Pericardium fibroblast (primary cell): ENCODE measurements at places on chromosomes 6 and 20. TPM values are rescaled to one million over a fixed set of nuclear protein-coding genes. Genes with fewer than 3 reads are reported as not detected.

Gene HLA-DQA1
- total RNA-seq, result not detected in 2 replicates

Gene ANKRD60
- total RNA-seq, result not detected in 2 replicates

Gene SCUBE3
- total RNA-seq, result 3.7 and 4.2 TPM in 2 replicates

Gene TCF15
- total RNA-seq, result under 0.01 TPM in 1 of 2 replicates, not detected in the other

Gene NKX2-2
- total RNA-seq, result not detected in 2 replicates

Gene BPIFB1
- not detected in 2 replicates for total RNA-seq

Gene SPATA25
- total RNA-seq, result 1.0 and 1.6 TPM in 2 replicates

Gene DLK2
- total RNA-seq, result 0.23 and 5.8 TPM in 2 replicates

Gene CHMP4B
- total RNA-seq, result 41.2 and 51.1 TPM in 2 replicates

Gene KIF6
- total RNA-seq, result under 0.01 TPM in 1 of 2 replicates, not detected in the other

Gene TFAP2C
- not detected in 2 replicates for total RNA-seq

Gene GSTA4
- 38.0 and 45.8 TPM in 2 replicates for total RNA-seq

Gene MAP3K5
- total RNA-seq, result 1.5 and 2.8 TPM in 2 replicates

Gene HLA-G
- not detected in 2 replicates for total RNA-seq

Gene SPTLC3
- total RNA-seq, result 2.1 and 5.0 TPM in 2 replicates

Gene PRR18
- not detected in 2 replicates for total RNA-seq

Gene CYP24A1
- not detected in 2 replicates for total RNA-seq

Gene CGA
- not detected in 2 replicates for total RNA-seq

Gene SLC16A10
- total RNA-seq, result not detected in 2 replicates

Gene ZNF133
- 12.8 and 16.7 TPM in 2 replicates for total RNA-seq

Gene GABRR2
- not detected in 2 replicates for total RNA-seq

Gene SPATS1
- not detected in 2 replicates for total RNA-seq

Gene IL20RA
- 0.12 and 0.85 TPM in 2 replicates for total RNA-seq

Gene TMEM170B
- total RNA-seq, result 0.26 and 0.47 TPM in 2 replicates

Gene MYCT1
- 0.35 and 3.1 TPM in 2 replicates for total RNA-seq

Gene HRH3
- total RNA-seq, result not detected in 2 replicates

Gene LY6G5B
- total RNA-seq, result 1.0 and 1.2 TPM in 2 replicates

Gene SLC22A7
- total RNA-seq, result not detected in 2 replicates

Gene ZNF311
- total RNA-seq, result 0.26 and 1.8 TPM in 2 replicates

Gene NHLRC1
- 1.5 and 1.6 TPM in 2 replicates for total RNA-seq

Gene CNR1
- 0.93 and 8.3 TPM in 2 replicates for total RNA-seq

Gene F13A1
- 0.51 TPM in 1 of 2 replicates, not detected in the other for total RNA-seq

Gene PPP1R16B
- under 0.01 and 0.60 TPM in 2 replicates for total RNA-seq

Gene NAPB
- 2.4 and 4.3 TPM in 2 replicates for total RNA-seq

Gene CD24
- total RNA-seq, result 0.34 and 7.5 TPM in 2 replicates

Gene FAM209B
- total RNA-seq, result not detected in 2 replicates

Gene CLVS2
- total RNA-seq, result not detected in 2 replicates

Gene GFRA4
- not detected in 2 replicates for total RNA-seq

Gene C6orf141
- total RNA-seq, result 1.0 and 1.3 TPM in 2 replicates

Gene FILIP1
- 0.43 and 2.0 TPM in 2 replicates for total RNA-seq

Gene TAF8
- 8.4 and 12.3 TPM in 2 replicates for total RNA-seq

Gene TAGAP
- not detected in 2 replicates for total RNA-seq

Gene TRAPPC3L
- 0.47 TPM in 1 of 2 replicates, not detected in the other for total RNA-seq

Gene MANEA
- 9.5 and 11.3 TPM in 2 replicates for total RNA-seq

Gene DACT2
- total RNA-seq, result 31.7 TPM in 1 of 2 replicates, not detected in the other

Gene IL17F
- total RNA-seq, result not detected in 2 replicates

Gene SPEF1
- total RNA-seq, result 0.23 TPM in 1 of 2 replicates, not detected in the other

Gene TMC2
- total RNA-seq, result not detected in 2 replicates

Gene ALDH5A1
- 0.70 and 4.5 TPM in 2 replicates for total RNA-seq

Gene CALHM4
- total RNA-seq, result not detected in 2 replicates

Gene SF3B5
- total RNA-seq, result 143 and 156 TPM in 2 replicates

Gene SLC22A16
- total RNA-seq, result not detected in 2 replicates

Gene RPP21
- total RNA-seq, result 56.9 and 69.9 TPM in 2 replicates

Gene PNLDC1
- 1.4 TPM in 1 of 2 replicates, not detected in the other for total RNA-seq

Gene DNPH1
- 93.9 and 147 TPM in 2 replicates for total RNA-seq

Gene RNF182
- 0.70 and 5.3 TPM in 2 replicates for total RNA-seq

Gene C20orf144
- 0.09 TPM in 1 of 2 replicates, not detected in the other for total RNA-seq
